ELR (cell line): ENCODE measurements at places on chromosomes 11 and 22.

DNA sequence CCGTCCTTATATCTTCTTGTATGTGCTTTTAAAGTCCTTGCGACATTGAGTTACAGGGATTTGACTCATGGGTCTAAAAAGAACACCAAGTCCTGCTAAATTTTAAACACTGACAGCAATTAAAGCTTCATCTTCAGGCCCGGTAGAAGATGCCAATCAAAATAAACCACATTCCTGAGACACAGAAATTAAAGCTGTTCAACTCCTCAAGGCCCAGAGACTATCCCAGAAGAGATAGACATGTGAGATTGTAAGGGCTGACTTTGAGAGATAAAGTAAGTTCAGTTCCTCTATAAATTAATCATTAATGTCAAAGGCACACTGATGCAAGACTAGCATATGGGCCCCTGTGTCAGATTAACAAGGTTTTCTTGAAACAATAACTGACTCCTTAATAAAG lies 49.8 kb downstream of the OSBPL5 start:
- DNase-seq = no peak

DNA sequence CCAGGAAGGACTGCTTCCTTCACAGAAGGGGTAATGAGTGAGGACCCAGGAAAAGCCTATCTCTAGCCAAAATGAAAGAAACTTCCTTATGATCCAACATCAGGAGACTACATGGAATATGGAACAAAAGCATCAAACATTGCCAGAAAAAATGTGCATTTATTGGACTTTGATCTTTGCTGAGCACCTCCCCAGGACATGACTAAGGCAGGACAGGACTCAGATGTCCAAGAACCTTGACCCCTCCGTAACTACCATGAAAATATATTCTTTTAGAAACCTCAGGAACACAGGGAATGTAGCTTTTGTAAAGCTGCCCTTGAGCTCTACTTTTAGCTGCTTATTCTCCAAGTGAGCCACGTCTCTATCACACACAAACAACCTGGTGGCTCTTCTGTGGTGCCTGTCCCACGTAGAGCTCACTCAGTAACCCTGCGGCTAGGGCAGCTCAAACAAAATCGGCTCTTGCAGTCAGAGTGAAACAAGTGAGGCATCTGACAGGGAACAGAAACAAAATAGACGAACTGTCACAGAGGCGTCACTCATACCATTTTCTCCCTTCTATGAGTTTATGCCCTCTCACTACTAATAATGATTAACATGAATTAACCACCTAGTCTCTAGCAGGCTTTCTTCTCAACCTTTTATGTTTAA lies 471.5 kb upstream of the API5 start:
- DNase-seq = no peak

DNA sequence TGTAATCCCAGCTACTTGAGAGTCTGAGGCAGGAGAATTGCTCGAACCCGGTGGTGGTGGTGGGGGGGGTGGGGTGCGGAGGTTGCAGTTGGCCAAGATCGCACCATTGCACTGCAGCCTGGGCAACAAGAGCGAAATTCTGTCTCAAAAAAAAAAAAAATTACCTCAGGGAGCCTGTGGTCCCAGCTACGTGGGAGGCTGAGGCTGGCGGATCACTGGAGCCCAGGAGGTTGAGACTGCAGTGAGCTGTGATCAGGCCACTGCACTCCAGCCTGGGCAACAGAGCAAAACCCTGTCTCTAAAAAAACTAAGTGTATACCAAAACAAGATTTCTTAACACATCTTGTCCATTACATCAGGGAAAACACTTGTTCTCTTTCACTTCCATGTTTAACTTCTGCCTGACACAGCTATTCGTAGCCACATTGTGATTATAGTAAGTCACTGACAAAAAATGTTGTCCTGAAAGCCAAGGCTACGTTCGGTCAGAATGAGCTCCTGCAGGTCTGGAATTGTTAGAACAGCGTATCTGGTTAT lies 1.4 kb downstream of the TMEM80 start:
- DNase-seq = peak; percentile 84

DNA sequence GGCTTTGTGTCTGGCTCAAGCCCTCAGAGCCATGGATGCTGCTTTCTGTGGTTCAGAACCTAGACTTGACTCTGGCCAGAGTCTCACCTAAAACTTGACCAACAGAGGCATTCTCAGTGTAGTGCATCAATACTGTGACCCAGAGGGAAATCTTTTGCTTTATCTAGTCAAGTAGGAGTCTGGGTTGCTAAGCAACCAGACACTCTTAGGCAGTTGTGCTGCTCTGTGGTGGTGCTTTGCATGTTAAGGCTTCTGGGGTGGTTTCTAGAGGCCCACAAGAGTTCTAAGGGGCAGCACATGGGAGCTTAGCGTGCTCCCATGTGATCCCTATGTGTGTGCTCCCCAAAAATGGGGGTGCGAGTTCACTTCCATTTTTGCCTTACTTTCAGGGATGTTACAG lies 224.6 kb upstream of the PLET1 start:
- no peak for DNase-seq

DNA sequence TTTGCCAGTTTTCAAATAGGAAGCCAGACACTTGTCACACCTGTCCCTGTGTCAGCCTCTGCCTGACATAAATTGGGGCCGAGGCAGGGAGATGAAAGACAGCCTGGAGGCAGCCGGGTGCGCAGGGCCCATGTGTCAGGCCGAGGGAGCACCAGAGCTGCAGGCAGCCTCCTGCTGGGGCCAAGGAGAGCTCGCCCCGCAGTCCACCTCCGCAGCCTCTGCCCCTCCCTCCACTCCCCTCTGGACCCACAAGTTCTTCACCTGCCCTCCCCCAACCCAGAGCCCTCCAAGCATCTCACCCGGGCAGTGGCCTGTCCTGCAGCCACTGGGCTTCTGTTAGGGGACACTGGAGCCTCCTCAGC lies 8.8 kb downstream of the RTN4R start:
- DNase-seq = no peak

DNA sequence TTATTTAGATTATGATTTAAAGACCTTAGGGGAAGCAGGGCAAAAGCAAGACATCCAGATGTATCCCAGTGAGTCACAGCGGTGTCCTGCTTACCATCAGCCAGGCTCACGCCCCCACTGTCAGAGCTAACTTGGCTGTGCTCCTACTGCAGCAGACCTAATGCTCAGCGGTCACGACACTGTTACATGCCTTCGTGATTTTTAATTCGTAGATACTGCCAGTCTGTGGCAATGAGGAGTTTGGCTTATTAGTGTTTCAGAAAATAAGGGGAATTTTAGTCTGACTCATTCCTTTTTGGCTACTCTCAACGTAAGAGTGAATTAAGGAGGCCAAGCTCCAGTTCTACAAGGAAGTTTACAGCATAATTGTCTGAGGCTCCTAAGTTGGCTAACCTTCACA lies 22.7 kb downstream of the EFCAB6 start:
- DNase-seq = peak; percentile 59

GRCh38 chr11:44162662-44163061 lies 67.2 kb downstream of the EXT2 start:
- no peak for DNase-seq

DNA sequence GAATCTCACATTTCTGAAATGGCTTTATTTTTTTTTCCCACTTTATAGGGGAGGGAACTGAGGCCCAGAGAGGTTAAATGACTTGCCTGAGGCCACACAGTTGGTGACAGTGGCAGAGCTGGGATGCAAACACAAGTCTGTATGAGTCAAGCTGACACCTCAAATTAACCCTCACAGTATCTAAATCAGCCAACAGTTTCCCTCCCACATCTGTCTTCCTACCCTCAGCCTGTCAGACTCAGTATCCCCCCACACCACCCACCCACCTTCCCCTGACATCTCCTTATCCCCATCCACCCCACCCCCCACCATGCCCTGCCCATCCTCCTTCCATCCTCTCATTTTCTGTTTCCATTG lies 95.2 kb downstream of the TP53I11 start:
- DNase-seq = no peak

DNA sequence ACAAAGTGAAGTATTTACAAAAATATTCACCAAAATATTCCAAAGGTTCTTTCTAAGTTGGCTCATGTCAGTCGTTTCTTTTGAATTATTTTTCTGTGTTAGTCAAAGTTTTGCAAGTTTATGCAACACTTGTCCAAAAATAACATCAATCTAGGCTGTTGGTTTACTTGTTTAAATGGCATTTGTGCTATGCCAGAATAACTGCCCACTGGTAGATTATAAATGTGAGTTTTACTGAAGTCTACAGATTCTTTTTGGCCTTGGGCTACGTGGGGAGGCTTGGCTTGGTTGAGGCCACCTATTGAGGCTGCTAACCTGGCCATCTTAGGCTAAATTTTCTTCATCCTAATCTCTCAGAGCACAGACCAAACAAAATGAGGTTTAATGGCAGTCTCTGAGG lies 1091.9 kb upstream of the RAG2 start:
- DNase-seq = no peak

DNA sequence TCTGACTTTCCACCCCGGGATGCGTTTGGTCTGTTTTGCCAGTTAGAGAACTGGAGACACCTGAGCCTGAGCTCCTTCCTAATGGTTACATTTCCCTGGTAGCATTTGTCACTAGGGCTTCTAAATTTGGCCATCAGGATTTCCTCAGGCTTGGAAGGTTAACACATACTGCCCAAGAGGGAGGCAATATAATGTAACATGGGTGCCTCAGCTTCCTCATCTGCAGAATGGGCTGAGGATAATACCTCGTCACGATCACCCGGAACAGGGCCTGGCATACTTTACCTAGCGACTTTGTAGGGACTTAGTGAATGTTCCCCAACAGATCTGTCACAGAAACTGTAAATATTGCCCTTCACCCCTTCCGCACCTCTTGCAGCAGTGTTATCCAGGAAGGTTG lies 11.3 kb downstream of the IL17RA start:
- no peak for DNase-seq

- DNase-seq = no peak
These were observed 74.3 kb upstream of the LRRC4C start for GRCh38 chr11:41533761-41534160.

GRCh38 chr11:68946416-68947090 lies 34.2 kb downstream of the MRGPRD start:
- DNase-seq = peak; percentile 62

DNA sequence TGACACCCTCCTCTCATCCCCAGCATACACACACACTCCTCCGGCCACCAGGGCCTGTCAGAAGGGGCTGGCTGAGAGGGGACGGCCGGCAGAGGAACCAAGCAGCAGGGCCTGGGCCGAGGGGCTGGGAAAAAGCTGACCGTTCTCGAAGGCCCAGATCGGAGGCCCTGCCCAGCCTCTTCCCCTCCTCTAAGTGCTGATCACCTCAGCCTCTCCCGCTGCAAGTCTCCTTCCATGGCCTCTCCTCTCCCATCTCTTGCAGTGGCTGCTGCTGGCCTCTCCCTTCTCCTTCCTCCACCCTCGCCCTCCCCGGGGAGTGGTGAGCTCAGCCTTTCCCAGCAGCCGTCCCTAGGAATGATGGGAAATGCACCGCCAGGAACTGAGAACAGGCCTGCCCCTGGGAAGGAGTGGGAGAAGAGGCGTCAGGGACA lies 39.6 kb downstream of the ARRB1 start:
- DNase-seq = no peak

DNA sequence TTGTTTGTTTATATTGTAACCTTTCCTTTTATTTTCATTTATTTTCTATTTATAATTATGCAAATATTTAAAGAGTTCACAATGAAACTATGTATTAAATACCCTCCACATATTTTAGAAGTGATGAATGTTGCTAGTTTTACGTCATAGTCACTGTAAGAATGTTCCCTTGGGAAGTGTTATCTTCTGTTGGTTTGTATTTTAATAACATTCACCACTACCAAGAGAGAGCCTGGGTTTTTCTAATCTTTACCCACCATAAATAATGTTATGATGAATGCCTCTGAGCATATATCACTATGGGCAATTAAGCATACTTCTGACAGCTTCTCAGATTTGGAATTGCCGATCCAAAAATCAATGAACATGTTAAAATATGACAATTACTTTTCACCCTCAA lies 80.7 kb downstream of the GGT1 start:
- DNase-seq = peak; percentile 72
